Hematopoietic multipotent progenitor cell treated with erythropoietin and hydrocortisone succinate and interleukin-3 and kit ligand, for 17 days (in vitro differentiated cells): ENCODE measurements at places on chromosomes 2 and 18.

DNA sequence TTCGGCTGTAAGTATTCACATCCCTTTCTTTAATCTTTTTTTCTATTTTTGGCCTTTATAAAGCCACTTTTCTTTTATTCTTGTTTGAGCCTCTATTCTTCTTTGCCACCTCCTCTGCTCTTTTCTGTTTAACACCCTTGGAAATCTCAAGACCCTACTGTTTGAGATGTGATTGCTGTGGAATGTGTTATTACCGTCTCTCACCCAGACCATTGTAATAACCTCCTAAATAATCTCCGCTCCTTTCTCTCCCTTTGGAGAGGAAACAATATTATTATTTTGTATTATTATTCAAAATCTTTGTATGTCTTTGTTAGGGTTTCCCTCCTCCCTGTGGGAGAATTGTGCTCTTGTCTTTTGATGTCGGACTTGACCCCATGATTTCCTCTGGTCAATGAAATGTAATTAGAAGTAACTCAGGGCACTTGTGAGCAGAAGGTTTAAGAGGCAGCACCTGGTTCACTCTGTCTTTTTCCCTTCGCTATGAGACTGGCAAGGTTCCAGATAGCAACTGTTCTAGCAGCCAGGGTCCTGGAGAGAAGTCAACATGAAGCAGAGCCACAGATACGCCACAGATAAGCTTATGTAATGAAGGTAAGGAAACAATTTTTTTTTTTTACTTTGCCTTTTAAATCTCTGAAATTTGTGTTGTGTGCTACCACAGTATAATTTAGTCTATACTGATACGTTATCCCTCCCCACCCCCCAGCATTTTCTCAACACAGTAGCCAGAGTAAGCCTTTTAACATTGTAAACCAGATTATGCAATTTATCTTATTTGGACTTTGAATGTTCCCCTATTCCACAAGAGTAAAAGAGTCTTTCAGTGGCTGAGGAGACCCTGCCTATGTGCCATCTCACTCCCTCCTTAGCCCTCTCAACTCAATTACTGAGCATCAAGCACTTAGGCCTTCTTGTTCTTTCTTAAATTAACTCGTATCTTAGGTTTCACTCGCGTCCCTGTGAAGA, 601.2 kb upstream of the ZNF804A start:
- DNase-seq, result no peak

- DNase-seq, result no peak
These were observed 39.5 kb downstream of the DDX1 start for GRCh38 chr2:15630978-15631719.

DNA sequence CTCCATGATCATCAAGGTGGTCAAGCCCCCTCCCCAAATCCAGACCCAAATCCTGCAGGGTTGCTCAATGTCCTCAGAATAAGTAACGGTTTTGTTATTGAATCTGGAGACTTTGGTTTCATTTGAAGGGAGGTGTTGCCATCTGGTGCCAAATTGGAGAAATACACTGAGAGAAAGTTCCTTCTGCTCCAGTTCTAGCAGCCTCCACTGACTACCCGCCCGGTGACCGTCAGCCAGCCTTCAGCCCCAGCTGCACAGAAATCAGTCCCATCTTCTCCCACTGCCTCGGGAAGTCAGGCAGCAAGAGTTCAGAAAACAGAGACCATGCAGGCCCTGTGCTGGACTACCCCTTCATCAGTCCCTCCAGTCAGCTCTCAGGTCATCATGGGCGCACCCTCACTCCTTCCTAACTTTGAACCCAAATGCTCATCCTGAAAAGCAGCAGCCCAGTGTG, 38.7 kb downstream of the PKDCC start:
- DNase-seq, result peak; percentile 18

- no peak for DNase-seq
These were observed 27.6 kb downstream of the ST3GAL5 start for GRCh38 chr2:85861180-85861579.

- no peak for DNase-seq
These were observed 30.6 kb downstream of the ADRA2B start for GRCh38 chr2:96085541-96086355.

- DNase-seq, result no peak
These were observed 139.0 kb downstream of the ZFP36L2 start for GRCh38 chr2:43087413-43087812.

DNA sequence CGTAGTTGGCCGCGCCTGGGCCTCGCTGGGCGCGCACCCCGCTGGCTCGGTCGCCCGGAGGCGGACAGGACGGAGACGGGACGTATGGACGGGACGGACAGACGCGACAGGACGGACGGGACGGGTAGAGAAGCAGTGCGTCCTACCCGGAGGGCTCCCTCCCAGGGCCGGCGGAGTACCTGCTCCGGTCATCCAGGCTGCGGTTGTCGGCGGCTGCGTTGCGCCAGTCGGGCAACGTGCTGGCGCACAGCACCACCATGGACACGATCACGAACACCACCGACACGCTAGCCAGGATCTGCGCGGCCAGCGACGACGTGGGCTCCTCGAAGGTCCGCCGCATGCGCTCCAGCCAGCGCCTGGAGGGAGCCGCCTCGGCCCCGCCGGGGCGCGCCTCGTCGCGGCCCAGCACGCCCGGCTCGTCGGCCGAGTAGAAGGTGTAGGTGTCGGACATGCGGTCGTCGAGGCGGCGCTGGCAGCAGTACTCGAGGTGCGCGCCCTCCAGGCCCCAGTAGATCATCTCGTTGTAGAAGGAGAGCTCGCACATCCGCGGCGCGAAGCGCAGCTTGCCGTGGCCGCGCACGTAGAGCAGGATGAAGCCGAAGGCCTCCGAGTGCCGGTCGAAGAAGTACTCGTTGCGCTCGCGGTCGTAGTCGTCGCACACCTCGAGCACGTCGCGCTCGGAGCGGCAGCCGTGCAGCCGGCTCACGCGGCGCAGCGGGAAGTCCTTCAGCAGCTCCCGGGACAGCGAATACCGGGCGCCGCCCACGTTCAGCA, 903 bp downstream of the KCNG3 start:
- no peak for DNase-seq

- DNase-seq, result no peak
These were observed 143.9 kb downstream of the L3MBTL4 start for GRCh38 chr18:6270771-6271216.

DNA sequence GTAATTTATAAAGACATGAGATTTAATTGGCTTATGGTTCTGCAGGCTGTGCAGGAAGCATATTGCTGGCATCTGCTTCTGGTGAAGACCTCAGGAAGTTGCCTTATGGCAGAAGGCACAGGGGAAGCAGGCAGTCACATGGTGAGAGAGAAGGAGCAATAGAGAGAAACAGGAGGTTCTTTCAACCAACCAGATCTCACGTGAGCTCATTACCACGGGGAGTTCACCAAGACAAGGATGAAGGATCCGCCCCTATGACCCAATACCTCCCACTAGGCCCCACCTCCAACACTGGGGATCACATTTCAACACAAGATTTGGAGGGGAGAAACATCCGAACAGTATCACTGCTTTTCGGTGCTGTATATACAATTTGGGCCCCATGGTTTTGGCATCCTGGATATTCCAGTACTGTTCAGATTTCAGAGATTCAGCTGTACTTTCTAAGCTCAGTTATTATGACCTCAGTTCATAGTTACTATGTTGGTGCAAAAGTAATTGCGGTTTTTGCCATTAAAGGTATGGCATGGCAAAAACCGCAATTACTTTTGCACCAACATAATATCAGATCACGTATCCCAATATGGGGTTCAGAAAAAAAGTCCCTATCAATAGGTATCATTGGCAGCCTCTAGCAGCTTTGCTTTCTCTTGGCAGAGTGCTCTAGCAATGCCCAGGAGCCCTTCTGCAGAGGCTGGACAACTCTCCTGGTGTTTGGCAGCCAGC, 189.6 kb upstream of the SIX3 start:
- DNase-seq, result no peak

DNA sequence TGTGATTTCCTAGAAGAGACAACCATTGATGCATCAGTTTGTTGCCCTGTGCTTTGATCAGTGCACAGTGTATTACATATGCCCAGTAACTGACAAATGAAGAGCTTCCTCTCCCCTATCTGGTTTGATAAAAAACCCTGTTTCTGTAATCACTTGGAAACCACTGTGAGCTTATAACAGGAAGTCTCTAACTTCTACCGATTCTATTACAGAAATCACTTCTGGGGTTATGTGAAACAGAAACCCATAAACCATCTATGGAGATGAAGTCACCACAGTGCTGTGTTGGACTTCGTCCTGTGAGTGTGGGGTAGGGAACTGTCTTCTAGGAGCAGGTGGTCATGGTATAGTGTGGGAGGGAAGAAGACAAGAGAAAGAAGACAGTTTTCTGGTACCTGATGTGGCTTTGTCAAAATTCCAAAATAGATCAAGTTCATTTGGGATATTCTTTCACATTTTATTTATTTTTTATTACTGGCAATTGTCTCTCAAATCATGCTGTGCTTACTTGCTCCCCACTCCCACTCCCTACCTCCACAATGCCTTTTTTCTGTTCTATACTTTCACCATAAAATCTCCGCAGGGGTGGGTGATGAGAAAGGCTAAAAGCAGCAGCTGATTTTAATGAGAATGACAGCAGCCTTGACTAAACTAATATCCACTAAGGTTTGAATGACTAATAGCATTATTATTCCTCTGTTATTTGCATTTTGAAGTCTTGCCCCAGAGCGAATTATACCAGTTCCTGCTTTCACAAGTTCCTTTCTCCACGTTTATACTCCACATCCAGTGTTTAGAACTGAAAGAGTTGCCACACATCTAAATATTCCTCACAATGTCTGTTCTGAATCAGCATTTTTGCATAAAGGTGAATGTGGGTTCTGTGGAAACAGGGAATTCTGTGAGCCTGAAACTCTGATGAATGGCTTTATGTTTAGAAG, 41.7 kb upstream of the RND3 start:
- no peak for DNase-seq

DNA sequence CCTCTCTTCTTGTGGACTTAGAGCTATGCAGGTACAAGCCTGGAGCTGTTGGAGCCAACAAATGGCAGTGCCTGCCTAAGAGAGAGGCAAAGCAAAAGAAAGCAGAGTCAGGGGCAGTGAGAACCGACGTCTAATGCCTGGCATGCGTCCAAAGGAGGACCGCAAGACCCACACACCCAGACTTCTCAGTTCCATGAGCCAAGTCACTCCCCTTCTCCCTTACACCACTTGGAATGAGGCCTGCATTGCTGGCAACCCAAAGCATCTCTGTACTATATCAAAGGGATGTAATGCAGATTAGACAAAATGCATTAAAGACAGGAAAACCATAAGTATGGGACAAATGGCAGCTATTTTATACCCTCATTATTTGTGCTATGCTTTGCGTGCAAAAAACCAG, 49.9 kb upstream of the RNU4ATAC start:
- no peak for DNase-seq

- no peak for DNase-seq
These were observed 47.4 kb downstream of the EXOC6B start for GRCh38 chr2:72778410-72778809.

DNA sequence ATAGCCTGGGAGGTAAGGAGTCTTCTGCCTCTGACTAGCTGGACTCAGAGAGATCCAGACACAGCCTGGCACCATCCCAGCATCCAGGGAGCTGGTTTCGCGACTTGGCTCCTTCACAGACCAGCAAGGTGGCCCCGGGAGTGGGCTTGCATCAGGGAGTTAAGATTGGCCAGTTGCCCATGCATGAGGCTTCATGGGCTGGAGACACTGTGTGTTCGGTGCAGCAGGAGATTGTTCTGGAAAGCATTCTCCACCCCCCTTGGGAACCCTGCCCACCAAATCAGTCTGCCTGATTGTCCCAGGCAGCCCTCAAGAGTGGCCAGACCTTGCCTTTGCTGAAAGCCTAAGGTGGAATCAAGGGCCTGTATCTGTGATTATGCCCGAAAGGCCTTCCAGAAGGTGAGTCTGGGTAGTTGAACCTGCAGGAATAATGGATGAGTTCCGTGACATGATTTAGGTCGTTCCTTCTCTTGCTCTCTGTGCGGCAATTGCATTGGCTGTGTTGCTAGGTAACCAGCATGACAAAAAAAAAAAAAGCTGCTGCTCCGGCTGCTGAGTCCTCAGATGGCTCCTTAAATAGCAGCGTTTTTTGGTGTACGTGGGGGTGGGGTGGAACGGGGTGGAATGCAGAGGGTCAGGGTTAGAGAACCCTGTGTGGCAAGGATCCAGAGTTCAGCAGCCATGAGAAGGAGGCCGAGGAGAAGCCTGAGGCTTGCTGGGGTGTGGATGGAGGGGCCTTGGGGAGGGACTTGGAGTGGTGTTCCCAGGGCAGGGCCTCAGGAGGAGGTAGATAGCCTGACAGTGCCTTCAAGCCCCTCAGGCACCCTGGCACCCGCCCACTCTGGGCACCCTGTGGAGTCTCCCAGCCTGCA, 93.0 kb upstream of the MCFD2 start:
- DNase-seq, result no peak

GRCh38 chr2:39501412-39501811, 64.3 kb upstream of the MAP4K3 start:
- no peak for DNase-seq

GRCh38 chr2:66836851-66837250, 401.9 kb downstream of the MEIS1 start:
- DNase-seq, result no peak

GRCh38 chr2:166613226-166613625, 119.2 kb upstream of the SCN7A start:
- no peak for DNase-seq

GRCh38 chr2:37711308-37711731, 39.9 kb upstream of the CDC42EP3 start:
- DNase-seq, result no peak

DNA sequence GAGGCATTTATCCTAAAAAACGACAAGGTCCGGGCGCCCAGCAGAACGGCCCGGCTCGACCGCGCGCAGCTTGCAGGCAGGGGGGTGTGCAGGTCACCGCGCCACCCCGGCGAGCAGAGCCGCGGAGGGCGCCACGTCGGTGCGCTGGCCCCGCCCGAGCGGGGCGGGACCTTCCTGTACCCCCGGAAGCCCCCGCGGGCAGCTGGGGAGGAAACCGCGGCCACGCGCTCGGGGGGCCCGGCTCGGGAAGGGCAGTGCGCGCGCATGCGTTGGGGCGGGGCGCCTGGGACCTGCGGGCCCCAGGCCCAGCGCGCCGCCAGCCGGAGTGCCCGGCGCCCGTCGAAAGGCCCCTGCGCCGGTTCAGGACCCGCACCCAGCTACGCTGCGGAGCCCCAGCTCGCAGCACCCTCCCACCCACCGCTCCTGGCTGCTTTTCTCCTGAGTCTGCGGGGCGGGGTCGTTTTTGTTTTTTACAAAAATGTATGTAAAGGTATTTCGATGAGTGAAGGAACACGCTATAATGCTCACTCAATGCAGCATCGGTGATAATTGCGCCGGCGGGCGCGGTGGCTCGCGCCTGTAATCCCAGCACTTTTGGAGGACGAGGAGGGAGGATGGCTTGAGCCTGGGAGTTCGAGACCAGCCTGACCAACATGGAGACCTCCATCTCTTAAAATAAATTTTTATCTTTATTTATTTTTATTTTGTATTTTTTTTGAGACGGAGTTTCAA, 47.7 kb upstream of the POMC start:
- peak; percentile 75 for DNase-seq

DNA sequence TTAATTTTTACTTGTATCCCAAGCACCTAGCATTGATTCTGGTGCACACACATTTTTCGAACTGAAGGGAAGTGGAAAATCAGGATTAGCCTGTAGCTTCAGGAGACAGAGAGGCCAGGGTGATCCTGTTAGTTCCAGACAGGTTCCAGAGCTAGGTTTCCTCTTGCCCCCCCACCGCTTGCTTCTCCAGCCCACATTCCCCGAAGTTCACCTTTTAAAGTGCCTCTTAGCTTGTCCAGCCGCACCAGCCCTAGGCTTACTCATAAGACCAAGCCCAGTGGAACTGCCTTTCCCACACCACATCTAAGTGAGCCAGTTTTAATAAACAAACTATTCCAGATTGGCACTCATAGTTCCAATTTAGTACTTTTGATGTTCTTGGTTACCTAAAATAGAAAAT, 898.6 kb upstream of the KLHL29 start:
- DNase-seq, result no peak
